ENCODE measurements at places on chromosomes 2 and 18. TPM values are rescaled to one million over a fixed set of nuclear protein-coding genes. Genes with fewer than 3 reads are reported as not detected.
A peak's percentile ranks its signal among the peaks of the same experiment; 100 is the strongest.

Gene MYO7B
- total RNA-seq = 199 TPM

Gene STEAP3
- 28.9 TPM for total RNA-seq

- DNase-seq = no peak
Measured at GRCh38 chr2:150426724-150427123, 60.7 kb downstream of the RND3 start.

- no peak for DNase-seq
Measured at GRCh38 chr2:216453955-216454614, 41.8 kb downstream of the SMARCAL1 start.

Gene TFCP2L1
- total RNA-seq = 46.9 TPM

Gene NDC80
- 11.6 TPM for total RNA-seq

DNA sequence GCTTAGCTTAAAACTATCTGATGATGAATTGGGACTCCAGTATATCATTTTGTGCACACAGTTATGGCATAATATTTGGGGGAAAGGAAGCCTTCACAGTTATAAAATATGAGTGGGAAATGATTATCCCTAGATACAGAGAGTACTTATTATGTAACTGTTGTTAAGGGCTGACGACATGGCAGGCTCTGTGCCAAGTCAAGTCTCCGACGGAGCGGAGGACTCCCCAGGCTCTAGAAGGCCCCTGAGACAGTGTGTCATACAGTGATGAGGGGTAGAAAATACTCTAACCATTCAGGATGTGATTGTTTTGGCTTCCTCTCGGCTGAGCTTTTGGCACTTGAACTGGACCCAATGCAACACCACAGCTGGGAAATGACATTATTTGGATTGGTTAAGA, 211.8 kb downstream of the SLC8A1 start:
- DNase-seq = peak; percentile 51

Gene YPEL5
- total RNA-seq = 58.0 TPM

DNA sequence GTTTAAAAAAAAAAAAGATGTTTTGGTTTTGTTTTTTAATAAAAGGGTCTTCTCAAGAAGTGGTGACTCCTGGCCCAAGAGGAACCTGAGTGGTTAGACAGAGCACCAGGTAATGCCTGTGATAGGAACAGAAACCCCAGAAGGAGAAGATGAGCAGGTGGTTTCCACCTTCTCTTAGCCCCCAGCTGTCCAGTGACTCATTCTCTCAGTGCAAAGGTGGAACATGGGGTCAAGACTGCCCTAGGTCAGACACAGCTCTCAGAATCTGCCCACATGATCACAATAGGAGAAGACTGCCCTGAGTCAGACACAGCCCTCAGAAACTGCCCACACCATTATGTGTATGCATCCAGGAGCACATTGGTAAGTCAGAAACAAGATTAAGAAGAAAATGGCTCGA, 61.8 kb downstream of the TBC1D8 start:
- DNase-seq = no peak

- DNase-seq = no peak
Measured at GRCh38 chr18:26738706-26739105, 126.8 kb downstream of the AQP4 start.

Data from mucosa of descending colon (tissue), 3 donors.